ENCODE measurements at places on chromosomes 3 and 15.

DNA sequence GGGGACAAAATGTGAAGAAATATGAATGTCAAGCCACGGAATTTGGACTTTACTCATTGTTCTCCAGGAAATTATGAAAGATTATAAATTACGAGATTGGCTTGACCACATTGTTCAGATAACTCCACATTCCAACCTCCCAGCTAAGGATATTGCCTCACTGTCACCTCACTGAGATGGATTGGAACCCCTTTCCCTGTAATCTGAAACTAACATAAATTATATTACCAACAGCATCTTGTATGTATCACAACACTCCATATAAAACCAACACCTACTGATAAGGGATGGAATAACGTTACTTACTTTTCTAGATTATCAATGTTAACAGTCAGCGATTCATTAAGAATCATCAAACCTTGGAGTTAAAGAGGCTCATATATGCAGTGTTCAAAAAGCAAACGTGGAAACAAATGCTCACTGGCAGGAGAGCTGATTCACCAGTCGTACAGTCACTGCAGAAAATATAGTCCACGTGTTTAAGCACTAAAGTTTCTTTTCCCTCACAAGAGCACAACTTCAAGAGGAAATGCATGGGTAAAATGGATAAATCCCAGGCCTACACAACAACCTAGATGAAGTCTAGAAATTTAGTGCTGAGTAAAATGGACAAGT lies 451.5 kb downstream of the FGF12 start:
- no peak for DNase-seq

- DNase-seq: no peak
These were observed 43.0 kb upstream of the HEG1 start for GRCh38 chr3:125098611-125099291.

- no peak for DNase-seq
These were observed 3.3 kb downstream of the LRRK1 start for GRCh38 chr15:100922192-100923040.

DNA sequence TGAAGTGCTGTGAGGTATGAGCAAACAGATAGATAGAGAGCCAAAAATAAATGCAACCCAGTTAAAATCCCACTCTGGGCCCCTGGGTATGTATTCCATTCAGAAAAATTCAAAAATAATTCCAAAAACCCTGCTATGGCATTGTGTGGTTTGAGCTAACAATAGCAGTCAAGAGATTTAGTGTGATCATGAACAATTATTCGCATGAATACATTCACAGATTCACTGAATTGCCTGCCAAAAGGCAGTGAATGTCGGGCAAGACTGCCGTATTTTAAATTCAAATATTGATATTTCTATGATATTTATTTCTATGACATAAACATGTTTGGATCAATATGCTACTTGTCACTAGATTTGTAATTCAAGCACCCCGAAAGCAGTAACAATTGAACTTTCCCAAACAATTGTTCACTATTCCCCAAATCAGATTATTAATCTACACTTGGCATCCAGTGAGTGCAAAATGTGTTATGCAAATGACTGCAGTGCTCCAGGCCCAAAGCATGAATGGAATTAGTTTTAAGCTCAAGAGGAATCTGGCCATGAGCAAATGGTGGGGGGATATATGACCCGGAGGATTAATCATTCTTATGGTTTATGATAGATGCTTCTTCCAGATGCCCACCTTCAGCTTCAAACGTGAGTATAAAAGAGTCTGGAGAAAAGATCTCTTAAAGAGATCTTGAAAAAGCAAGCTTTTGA lies 417.0 kb upstream of the MEIS2 start:
- no peak for DNase-seq

DNA sequence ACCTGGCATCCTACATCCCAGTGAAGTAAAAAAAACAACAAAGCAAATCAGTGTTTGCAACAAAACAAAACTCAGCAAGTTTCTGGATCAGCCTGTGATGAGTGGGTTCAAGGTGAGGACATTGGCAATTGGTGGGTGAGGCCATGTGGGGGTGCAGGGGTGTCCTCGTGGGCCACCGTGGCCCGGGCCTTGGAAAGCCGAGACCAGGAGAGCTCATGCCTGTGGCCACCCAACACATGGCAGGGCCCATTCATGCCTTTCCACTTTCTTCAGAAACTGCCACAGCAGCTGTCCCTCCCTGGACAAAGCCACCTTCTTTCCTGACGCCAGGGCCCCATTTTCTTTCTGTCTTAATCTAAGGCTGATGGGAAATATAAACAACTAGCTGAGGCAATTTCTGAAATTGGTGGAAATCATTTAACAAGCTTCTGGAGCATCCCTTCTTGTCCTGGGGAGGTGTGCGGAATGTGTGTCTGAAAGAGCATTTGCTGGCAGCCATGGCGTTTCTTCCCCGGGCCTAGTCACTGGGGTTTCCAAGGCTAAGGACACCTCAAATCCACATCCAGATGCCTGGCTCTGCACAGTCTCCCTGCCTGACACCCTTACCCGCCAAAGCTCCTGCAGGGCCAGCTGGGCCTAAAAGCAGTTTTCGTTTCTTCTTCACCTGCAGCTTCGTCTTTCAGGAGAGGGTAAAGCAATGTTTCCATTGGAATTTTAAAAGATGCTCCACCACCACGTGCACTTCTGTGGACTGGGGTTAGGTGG lies 34.1 kb upstream of the SFMBT1 start:
- no peak for DNase-seq

DNA sequence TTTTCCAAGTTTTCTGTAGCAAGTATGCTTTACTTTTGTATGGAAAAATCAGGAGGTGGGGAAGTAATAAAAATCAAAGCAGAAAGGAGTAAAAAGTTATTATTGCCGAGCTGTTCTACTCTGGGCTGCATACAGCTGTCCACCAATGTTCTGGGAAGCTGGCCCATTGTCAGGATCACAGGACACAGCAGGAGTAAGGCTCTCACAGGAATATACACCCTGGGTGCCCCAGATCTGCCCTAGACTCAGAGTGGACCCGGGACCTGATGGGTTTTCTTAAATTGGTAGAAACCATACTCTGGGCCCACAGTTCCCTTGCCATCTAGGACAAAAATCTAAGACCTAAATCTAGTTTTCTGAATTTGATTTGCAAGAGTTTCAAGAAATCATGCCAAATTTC lies 60.4 kb downstream of the TNIK start:
- no peak for DNase-seq

GRCh38 chr3:152459118-152459515 lies 190.4 kb downstream of the MBNL1 start:
- DNase-seq: no peak

GRCh38 chr3:123880998-123881561 lies 3.1 kb downstream of the MYLK start:
- DNase-seq: no peak

DNA sequence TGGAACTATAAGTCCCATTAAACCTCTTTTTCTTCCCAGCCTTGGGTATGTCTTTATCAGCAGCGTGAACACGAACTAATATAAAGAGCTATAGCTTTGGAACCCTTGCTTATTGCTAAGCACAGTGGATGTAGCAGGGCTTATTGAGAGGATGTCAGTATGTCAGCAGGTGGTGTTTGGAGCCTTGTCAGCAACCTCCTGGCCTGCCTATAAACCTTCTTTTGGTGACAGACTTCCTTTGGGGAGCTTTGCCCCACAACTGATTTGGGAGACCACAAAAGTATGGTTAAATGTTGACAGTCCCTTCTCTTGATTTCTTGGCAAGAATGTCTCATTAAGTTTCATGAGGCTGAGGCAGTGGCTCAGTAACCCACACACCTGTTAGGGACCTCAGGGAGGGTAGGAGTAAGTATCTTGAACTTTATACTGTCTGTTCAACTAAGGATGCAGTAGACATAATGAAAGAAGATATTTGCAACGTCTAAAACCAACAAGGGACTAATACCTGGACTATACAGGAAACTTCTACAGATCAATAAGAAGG lies 14.8 kb downstream of the CCNDBP1 start:
- DNase-seq: no peak

DNA sequence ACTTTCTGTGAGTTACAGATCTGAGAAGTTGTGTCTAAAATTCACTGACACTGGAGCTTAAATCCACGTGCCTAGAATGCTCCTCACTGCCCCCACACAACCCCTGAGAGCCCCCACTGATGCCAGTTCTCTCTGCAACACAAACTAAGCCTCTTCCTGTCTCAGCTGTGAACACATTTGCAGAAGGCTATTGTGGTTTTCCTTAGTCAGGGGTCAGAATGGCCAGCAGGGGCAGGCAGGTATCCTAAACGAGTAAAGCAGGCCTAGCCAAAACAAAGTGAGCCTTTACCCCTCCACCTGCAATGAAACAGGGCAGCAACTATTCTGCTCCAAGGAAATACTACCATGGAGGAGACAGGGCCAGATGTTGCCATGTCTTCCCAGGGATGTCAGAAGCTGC lies 78.6 kb downstream of the FHIT start:
- DNase-seq: no peak

DNA sequence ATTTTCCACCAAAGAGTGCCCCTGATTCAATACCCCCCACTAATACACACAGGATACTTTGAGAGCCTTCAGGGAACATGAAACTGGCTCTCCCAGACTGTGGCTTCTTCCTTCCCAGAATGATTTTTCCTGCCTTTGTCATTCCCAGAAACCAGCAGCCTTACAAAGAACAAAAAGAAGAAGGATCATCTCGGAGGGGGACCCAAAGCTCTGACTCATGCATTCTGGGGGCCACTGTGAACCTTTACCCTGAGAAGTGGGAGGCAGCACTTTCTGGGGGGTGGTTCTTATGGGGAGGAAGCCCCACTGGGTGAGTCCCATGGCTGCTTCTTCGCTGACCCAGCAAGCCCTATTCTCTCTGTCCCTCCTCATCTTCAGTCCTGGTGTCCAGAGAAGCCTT lies 44.7 kb upstream of the RAD18 start:
- no peak for DNase-seq

DNA sequence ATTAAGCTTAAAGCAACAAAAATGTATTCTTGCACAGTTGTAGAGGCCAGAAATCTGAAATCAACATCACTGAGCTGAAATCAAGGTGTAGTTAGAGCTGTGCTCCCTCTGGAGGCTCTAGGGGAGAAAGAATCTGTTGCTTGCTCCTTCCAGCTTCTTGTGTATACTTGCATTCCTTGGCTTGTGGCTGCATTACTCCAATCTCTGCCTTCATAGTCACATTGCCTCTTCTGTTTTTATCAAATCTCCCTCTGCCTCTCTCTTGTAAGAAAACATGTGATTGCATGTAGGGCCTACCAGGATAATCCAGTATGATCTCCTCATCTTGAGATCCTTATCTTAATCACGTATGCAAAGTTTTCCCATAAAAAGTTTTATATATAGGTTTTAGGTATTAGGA lies 487.9 kb upstream of the SGO1 start:
- no peak for DNase-seq

DNA sequence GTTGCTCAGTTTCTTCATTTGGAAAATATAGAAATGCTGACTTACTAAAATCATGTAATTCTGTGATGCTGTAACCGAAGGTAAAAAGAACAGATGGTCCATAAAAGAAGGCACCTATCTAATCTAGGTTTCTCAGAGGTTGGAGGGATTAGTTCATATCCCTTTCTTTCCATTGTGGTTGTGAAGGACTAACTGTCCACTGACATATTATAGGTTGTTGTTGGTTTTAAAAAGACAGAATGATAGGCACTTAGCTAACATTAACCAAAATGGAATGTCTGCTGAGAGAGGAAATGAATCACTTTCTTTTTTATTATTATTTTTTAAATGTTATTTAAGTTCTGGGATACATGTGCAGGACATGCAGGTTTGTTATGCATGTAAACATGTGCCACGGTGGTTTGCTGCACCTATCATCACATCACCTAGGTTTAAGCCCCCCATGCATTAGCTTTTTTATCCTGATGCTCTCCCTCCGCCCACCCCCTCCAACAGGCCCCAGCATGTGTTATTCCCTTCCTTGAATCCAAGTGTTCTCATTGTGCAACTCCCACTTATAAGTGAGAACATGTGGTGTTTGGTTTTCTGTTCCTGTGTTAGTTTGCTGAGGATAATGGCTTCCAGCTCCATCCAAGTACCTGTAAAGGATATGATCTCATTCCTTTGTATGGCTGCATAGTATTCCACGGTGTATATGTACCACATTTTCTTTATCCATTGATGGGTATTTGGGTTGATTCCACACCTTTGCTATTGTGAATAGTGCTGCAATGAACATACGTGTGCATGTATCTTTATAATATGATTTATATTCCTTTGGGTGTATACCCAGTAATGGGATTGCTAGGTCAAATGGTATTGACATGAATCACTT lies 45.8 kb downstream of the ALDH1A2 start:
- DNase-seq: no peak

- no peak for DNase-seq
These were observed 230.5 kb upstream of the AGTR1 start for GRCh38 chr3:148466980-148467740.

- no peak for DNase-seq
These were observed 4.2 kb upstream of the RLBP1 start for GRCh38 chr15:89225588-89225987.

DNA sequence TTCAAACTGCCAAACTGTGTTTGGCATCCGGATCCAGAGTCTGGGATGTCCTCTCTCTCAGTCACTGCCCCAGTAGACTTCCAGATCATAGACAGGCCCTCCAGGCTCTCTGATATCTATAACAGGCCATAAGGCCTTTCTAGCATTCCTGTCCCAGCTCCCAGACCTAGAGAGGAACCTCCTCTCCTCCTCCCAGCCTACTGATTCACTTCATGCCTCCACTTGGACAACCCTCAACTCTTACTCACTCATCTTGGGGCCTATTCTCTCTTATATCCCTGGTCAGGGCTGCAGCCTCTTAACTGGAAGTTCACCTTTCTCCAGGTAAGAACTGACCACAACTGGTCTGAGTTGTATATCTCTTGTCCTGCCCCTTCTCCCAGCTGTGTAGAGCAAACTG lies 253.7 kb upstream of the TRIM42 start:
- no peak for DNase-seq

- no peak for DNase-seq
These were observed 658.2 kb upstream of the LMCD1 start for GRCh38 chr3:7843441-7843840.

DNA sequence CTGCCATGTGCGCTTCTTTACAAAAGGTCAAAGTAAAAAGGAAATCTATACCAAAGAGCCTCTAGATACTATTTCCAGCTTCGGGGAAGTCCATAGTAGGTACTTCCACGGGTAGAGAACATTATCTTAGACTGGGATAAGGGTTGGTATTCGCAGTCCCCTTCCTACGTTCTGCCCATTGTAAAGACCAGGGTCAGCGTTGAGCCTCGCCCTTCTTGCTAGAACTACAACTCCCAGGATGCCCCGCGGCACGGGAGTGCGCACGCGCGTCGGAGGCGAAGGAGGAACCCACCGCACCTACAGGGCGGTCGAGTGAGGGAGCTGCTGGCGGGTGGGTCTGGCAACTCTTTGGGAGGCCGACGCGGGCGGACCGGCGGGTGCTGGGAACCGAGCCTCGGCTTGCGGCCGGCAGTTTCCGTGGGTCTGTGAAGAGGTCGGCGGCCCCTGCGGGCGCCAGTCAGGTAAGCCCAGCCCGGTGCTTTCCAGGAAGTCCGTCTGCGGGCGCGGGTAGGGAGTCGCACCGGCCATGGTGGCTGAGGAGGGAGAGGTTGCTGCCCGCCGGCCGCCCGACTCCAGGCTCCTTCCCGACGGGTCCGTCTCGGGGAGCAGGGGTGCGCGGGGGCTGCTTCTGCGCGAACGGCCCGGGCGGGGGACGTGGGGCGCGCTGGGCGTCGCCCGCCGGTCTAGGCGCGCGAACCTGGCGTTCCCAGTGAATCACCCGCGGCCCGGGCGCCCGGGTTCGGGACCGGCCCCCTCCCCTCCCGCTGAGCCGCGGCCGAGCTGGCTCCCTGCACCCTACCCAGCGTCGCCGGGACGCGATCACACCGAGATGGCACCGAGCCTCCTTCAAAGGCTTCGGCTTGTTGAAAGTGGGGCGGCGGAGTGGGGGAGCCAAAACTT lies at the start of gene TMOD3:
Gene TMOD3, plus strand, starts transcription at position 278 of the 900 bp plus-strand sequence. CDS start 33,232 bp downstream, outside the sequence.
- DNase-seq: peak; percentile 83

Measured in activated T-helper 1 cell treated with anti-CD3 and anti-CD28 coated beads, Interleukin-2, amount 50 U/mL, for 16 hours (primary cell).